ENCODE measurements at places on chromosomes 11 and 22.

GRCh38 chr11:116329354-116330090, 443.3 kb downstream of the BUD13 start:
- DNase-seq: no peak

DNA sequence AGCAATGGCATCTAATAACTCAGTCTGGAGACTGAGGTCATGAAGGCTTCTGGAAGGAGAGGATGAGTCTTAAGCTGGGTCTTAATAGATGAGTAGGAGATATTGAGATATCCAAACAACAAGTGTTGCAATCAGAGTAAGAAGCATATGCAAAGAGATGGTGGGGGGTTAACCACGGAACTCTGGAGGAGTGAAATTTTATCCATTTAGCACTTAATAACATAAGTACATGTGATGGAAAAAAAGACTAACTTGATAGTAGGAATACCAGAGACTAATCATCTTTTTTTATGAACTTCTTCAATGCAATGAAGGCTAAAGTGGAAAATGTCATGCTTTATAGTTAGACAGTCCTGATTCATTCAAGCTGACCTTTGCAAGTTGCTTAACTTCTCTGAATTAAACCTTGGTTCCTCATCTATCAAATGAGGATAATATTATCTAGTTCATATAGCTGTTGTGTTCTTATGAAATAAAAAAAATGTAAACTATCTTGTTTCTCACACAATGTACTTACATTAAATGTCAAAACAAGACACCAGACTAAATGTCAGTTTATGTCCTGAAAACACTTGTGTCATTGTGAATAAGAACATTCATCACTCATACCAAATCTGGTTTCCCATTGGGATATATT, 403.1 kb upstream of the CCDC90B start:
- DNase-seq: no peak

DNA sequence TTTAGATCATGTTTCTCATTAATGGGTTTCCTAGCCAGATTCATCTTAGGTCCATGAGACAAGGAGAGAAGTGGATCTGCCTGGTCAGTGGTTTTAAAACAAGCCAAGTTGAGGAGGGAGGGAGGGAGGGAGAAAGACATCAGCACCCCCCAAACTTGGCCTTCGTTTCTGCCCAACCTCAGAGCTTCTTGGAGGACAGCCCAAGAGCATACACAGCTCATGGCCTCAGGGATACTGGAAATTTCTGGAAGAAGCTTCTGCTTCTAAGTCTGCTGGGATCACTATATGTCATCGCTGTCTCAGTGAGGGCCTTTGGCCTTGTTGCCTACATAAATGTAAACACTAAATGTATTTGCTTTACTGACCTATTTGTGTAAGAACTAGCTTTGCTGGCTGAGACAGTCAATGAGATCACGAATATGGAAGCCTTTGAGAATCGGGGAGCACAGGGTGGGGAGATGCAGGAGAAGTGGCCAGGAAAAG, 375.1 kb downstream of the BUD13 start:
- DNase-seq: no peak

DNA sequence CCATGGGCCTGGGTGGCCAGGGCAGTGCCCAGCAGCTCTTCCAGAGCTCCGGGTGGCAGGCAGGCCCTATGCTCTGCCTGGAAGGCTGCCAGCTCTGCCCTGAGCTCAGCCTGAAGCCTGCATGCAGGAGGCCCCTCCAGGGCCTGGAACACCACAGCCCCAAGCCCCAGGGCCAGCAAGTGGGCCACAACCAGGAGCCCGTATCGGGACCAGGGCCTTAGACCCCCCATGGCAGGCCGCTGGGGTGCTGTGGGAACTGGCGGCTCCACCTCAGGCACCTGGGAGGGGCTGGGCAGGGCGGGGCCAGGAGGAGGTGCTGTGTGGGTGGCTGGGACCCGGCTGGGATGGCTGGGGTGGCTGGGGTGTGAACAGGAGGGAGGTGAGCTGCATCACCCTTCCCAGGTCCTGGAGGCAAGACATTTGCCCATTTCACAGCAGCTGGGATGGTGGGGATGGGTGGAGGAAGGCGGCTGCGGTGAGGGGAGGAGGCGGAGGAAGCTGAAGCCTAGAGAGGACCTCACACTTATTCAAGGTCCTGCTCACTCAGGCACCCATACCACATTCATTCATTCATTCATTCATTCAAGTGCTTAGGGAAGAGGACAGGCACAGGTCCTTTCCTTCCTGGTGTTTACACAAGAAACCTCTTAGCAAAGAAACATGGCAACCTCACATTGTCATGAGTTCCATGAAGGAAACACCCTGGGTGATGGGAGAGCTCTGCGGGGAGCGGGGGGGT, at the start of gene KCNK7:
Gene KCNK7, minus strand, starts transcription at position 258 of the 739 bp plus-strand sequence. Its CDS starts 28 bp downstream, at position 230.
- no peak for DNase-seq

GRCh38 chr11:63762654-63763495, 5.7 kb downstream of the ZFTA start:
- peak; percentile 28 for DNase-seq

- DNase-seq: no peak
Measured at GRCh38 chr22:20875296-20875695, 16.5 kb downstream of the SNAP29 start.

DNA sequence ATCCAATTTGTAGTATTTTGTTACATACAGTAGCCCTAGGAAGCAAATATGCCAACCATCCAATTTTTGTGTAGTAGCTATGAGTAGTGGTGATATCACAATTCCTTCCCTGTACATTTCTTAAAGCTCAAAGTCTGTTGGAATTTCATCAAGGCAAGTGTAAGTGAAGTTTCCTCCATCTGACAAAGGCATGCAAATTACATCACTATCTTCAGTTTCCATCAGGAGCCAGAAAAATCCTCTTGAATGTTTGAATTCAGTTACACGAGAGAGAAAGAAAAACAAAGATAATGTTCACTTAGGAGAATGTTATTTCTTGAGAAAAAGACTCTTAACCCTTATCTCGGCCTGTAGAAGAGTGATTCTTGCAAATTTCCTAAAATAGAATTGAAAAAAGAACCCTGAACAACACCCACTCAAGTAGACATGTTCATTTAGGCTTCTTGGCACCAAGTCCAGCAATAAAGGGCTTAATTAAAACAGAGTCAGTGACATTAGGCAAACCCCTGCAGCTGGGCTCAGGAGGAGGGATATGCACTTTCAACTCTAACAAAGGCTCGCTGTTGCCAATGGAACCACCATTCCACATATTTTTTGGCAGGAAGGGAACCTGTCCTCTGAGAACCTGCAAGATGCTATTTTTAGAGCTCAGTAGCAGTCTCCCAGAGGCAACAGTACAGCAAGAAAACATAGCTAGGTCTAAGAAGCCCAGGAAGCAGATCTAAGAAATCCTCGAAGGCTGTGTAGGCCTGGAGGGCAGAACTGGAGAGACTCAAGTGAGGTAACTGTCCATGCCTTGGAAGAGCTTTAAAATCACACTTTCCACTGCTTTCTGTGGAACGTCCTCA, 144.6 kb downstream of the CCDC81 start:
- peak; percentile 63 for DNase-seq

DNA sequence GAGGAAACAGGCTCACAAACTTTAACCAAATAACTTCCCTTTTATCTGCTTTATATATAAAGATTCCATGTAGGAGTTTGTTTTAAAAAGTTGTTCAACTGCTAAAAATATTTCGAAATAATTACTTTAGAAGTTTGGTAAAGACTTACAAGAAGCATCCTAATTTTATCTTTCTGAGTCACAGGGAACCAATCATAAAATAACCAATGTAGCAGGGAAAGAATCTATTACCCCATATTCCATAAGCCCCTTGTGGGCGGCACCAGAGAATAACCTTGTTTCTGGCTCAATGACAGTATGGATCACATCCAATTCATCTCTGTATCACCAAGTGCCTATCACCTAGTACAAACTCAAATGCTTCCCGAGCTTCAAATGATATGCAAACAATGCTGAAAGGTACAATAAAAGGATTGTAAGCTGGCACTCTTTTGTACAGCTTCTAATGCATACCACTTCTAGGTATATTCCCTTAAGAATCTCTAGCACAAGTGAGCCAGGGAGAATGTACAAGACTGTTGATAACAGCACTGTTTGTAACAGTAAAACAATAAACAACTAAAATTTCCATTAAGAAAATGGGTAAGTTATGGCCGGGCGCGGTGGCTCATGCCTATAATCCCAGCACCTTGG, 158.4 kb downstream of the ATG16L2 start:
- peak; percentile 68 for DNase-seq

GRCh38 chr11:98056945-98057344, 963.8 kb upstream of the CNTN5 start:
- DNase-seq: no peak

GRCh38 chr11:18700375-18700774, 1.8 kb downstream of the TMEM86A start:
- DNase-seq: no peak

DNA sequence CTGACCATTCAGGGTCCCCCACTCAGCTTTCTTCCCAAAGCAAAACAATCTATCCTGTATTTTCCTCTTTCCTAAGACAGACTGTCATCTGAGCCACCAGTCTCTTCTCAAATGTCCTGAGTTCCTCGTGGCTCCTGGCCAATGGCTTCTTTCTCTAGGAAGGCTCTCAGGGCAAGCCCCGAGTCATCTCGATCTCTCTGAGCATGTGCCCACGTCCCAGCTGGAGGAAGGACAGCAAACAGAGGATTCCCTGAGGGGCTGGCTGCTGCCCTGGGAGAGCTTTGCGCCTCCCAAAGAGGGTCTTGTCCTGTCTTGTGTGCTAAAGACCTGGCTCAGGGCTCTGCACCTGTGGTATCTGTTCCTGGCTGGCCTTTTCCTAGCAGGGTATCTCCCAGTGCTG, 8.3 kb downstream of the SLC37A2 start:
- no peak for DNase-seq
